ENCODE measurements at places on chromosomes 3 and 15.

GRCh38 chr3:175018946-175019727 is 160.0 kb downstream of the NAALADL2 start:
- no peak for DNase-seq

DNA sequence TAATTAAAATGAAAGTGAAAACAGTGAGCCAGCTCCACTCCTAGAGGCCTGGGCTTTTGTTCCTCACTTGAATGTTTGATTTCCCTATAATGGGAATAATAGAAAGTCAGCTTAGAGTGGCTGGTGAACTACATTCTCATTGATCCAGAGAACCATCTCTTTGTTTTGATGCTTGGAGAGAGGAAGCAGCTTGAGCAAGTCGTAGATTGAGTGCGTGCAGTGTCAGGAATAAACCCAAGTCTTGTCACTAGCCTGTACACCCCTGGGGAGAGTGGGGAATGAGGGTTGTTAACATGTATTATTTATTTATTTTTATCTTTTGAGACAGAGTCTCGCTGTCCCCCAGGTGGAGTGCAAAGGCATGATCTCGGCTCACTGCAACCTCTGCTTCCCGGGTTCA is 885 bp upstream of the LSG1 start:
- no peak for DNase-seq

GRCh38 chr15:90598031-90598577 is 68.4 kb downstream of the CRTC3 start:
- DNase-seq: no peak

GRCh38 chr3:131995891-131996290 is 38.9 kb downstream of the CPNE4 start:
- no peak for DNase-seq

DNA sequence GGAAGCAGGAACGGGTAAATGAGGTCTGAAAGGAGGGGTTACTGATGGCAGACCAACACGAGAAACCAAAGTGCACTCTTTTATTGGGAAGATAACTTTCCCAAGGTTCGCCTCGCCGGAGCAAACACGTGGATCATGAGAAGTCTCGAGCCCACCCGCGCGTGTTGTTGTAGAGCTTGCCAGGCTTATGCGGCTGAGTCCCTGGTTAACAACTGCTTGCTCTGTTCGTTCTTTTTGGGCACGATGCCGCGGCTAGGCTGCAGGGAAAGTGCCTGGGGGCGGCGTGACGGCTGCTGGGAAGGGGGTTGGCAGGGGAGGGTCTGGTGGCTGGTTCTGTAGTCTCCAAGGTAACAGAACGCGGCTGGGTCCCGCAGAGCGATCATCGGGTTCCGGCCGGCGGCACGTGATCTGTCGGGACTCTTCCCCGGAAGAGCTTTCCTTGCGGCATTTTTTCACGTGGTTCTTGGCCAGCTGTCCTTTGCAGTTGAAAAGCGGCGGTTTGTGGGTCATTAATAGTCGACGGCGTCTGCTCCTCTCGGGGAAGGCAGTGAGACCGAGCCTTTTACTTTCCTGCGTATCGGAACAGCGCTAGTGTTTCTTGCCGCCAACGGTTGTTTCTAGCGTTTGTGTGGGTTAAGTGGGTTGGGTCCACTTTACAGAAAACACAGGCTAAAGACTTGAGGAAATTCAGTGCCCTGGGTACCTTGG is 1.5 kb downstream of the MGA start:
- DNase-seq: peak; percentile 24

DNA sequence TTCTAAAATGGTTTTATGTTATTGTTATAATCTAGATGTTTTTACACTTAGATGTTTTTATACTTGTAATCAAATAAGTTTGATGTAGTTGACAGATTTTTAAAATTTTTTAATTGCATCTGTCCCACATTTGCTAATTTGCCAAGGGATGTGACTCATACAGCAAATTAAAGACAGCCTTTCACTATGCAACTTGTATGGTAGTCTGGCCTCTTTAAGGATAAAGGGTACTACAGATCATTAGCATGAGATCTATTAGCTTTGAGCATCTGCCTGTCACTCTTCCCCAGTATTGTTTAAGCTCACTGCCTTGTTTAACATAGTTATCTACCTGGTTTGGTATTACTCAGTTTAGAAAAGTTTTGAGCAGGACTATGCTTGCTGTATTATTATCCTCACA is 83.0 kb downstream of the NPTN start:
- DNase-seq: no peak

DNA sequence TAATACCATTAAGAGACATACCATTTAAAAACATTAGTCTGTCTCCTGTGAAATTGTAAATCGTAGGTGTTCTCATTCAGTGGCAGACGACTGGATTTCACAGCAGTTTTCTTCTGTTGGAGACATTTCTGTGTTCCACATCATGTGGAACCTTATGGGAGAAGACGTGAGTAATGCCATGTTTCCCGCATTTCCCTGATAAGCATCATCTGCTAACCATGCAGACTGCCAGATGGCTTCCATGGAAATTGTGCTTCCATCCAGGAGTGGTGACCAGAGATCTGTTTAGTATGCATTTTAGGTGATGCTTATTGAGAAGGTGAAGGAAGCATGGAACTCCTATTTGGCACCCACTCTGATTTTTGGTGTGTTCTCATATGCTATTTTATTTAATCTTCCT is 28.4 kb upstream of the ST3GAL6 start:
- DNase-seq: no peak

GRCh38 chr3:171644681-171645080 is 165.6 kb downstream of the PLD1 start:
- DNase-seq: no peak

DNA sequence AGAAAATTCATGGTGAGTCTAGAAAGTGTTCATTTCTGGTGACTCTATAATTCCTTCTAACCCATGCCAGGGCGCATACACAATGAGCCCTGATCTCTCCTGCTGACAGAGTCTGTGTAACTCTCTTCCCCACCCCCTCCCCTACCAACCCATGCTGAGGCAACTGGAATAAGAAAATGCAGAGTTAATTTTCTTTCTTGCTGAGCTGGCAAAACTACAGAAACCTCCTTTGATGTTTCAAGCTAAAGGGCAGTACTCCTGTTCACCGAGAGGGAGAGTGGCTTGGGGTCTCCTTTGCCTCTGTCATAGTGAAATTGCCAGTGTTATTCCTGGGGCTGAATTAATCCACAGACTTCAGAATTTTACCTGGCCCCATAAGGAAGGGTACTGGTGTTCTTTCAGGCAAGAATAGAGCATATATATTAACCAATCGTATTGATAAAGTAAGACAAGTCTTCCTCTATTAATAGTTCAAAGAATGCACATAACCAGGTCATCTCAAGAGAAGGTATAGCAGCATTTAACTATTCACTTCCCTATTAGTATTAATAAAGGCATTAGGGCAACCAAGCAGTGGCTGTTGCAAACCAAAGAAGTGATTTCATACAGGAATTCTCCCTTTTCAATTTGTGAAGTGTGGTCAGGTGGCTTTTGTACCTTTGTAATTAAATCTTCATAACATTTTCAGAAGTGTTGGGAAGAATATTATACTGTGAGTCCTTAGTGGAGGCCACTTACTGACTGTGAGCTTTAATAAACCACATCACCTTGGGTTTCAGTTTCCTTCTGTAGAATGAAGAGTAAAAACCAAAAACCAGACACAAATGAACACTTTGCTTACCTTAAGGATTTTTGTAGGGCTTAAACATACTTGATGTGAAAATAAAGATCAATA is 4.1 kb downstream of the GAP43 start:
- no peak for DNase-seq

- no peak for DNase-seq
Measured at GRCh38 chr3:43872301-43872700, 181.6 kb downstream of the ABHD5 start.

DNA sequence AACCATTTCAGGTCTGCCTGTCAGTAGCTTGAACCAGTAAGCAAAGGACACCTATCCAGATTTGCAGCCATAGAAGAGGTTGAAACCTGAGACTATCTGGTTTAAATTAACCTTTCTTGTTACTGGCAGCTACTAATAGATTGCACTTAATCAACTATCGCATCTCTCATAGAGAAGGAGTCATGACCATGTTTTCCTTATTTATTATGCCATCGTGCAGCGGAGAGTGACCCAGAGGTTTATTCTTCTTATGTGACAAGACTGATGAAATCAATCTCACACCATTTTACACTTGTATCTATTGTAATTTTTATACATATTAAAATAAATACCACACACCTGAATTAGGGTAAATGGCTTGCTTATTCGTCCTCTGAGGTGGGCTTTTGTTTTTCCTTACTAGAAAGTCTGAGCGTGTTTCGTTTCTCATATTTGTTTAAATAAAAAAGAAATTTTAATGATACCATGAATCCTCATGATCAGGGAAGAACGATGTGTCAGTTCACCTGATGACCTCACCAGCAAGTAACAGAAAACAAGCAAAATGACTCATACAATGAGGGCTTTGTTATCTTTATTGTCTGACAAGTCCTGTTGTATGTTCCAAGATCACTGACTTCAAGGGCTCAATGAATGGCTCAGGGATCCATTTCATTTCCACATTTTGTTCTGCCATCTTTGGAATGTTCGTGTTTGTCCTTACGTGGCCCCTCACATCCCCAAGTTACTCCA is 379.5 kb upstream of the DPH6 start:
- DNase-seq: no peak

DNA sequence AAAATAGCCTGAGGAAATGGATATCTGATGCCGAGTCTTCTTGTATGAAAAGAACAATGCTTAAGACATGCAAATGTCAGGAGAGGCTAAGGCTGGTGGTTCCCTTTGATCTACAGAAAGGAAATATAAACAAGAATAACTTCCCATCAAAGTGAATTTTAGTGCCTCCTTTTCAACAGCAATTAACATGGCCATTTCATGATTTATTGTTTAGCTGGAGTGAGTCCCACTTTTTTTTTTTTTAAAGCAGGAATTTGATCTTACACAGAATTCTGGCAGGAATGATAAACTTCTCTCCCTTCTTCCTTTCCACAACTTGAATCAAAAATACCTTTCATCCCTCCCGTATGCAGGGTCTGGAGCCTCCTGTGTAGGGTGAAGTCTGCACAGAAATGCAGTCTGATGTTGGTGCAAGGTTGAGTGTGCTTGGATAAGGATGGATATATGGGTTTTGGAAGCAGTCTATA is 287.0 kb downstream of the MEX3B start:
- no peak for DNase-seq

GRCh38 chr3:95752199-95752598 is 1062.2 kb upstream of the EPHA6 start:
- no peak for DNase-seq

DNA sequence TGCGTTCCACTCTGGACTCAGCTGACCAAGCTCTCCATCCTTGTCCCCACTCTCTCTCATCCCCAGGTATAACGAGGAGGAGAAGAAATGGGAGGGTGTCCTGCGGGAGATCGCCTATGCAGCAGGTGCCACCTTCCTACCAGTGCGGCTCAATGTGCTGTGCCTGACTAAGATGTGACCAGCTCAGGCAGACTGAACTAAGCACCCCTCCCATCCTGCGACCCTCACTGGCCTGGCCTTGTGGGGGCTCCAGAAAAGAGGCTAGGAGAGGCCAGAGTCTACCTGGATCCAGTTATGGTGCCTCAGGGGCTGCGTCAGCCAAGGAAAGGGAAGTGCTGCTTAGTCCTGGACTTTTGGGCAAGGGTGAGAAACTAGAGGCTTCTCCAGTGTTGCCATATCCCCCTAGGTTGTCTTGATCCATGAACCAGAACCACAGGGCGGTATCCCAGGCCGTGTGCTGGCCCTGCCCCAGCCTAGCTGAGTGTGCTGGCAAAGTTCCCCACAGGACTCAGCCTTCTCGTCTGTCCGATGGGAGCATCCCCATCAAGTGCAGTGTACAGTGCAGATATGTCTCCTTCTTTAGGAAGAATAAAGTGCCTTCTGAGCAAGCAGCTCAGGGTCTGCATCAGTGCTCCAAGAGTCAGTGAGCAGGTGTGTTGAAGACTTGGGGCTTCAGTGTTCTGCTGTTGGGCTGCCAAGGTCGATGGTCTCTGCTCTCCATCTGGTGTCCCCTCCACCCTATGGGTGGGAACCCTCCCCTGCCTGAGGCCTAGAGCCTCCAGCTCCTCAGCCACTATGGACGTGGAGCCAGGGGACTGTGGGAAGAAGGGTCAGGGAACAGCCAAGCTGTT is 6.7 kb downstream of the KLHL40 start:
- no peak for DNase-seq

GRCh38 chr15:25761971-25762662 is 101.0 kb downstream of the ATP10A start:
- no peak for DNase-seq

DNA sequence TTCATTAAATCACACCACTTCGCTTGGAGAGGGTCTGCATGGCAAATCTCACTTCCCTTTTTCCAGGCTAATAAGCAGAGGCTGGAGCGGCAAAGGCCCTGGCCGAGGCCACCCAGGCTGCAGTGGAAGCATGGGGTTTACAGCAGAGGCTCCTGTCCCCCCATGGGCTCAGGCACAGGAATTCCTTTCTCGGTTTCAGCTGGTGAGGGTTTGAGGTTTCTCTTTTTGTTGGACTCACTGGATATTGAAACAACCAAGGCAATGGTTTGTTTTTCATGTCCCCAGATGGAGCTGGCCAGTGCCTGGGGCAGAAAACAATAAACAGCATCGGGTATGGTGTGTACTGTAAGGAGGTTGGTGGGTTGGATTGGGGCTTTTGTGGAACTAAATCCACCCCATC is 175.6 kb upstream of the RASGRP1 start:
- DNase-seq: no peak

DNA sequence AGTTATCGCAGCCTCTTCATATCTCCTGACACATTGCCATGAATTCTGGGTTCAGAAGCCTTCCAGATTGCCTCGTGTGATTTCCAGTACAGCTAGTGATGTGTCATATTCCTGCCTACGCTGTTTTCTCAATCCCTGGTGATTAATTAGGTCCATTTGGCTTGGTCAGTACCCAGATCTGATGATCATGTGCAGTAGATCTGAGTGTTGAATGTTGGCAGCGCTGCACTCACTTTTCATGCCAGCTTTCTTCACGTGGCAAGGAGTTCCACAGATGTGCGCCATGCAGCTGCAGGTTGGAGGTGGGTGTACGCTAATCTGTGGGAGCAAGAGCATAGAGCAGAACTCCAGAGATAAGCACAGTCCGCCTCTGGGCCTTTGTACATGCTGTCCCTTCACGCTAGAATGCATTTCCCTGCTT is 86.9 kb upstream of the COL6A5 start:
- no peak for DNase-seq

GRCh38 chr3:100136921-100137320 is 22.6 kb upstream of the FILIP1L start:
- DNase-seq: no peak
